Stimulated activated CD4-positive, alpha-beta T cell treated with anti-CD3 and anti-CD28 coated beads, Interleukin-15, amount 100 ng/mL, for 1 hour (primary cell): ENCODE measurements at places on chromosomes 3 and 15.

GRCh38 chr15:43859546-43859945, 32.7 kb downstream of the WDR76 start:
- DNase-seq = no peak

DNA sequence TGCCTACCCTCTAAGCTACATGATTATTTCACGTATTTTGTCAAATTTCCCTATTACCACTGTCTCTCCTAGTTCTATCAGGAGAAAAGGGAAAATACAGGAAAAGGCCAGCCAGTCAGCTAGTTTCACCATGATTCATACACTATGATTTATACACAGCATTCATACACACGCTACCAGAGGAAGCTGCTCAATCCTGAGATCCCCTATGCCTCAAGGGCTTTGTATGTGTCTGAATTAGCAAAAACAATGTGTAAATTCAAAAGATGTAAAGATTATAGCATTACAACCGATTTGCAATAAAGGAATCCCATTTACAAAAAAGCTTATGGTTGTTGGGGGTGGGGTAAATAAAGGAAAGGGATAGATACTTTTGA, 3.1 kb upstream of the ACKR4 start:
- DNase-seq = no peak

DNA sequence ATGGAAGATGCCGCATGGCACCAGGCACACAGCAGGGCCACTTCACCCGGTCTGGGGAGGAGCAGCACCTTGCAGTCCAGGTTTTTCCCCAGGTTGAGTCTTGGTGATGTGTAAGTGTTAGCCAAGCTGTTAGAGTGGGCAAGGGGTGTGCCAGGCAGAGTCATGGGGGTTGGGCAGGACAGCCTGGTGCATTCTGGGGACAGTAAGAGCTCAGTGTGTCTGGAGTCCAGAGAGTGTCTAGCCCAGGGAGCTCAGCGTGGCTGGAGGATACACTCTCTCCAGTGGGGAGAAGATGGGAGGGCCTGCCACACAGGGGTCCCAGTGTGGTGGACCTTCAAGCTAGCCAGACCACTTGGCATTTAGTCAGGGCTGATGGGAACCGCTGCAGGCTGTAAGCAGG, 87.4 kb downstream of the AAGAB start:
- no peak for DNase-seq

DNA sequence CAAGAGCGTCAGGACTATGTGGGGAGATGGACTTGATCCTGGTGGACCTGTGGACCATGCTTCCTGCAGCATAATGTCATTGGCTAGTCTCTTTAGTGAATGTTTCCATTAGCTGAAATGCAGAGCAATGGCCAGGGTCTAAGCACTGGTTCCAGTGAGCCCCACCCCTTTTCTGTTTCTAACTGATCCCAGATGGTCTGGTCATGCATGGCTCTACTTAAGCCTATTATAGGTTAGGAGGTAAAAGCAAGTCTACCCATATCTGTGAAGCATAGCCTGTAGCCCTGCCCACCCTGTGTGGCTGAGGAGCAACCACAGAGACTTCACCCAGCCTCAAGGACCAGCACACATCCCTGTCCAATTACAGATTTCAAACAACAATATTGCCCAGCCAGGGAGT, 419.2 kb downstream of the ZNF385D start:
- no peak for DNase-seq

- no peak for DNase-seq
Measured at GRCh38 chr15:58167095-58167691, 29.0 kb downstream of the AQP9 start.

DNA sequence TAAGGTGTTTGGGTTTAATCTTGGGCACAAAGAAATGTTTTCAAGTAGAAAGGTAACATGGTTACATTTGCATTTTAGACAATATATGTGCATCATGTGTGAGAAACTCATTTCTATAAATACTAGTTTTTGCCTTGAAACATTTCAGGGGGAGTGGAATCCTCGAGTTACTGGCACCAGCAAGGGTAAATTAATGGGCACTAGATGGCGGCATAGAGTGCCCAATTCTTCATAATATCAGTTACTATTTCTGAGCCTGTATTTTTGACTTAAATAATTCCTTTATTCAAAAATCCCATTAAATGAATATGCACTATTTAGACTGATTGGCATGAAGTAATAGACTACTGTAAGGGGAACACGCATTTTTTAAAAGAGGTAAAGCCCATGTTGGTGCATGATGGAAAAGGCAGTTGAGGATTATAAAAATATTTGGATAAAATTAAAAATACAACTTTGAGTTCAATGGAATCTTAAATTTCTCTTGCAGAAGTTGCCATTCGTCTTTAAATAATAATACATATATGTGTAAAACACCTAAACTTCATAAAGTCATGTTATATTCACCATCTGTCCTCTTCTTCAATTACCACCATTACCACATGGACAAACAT, 106.3 kb downstream of the ZBTB20 start:
- no peak for DNase-seq

GRCh38 chr3:65433480-65433879, 605.2 kb downstream of the MAGI1 start:
- DNase-seq = no peak

DNA sequence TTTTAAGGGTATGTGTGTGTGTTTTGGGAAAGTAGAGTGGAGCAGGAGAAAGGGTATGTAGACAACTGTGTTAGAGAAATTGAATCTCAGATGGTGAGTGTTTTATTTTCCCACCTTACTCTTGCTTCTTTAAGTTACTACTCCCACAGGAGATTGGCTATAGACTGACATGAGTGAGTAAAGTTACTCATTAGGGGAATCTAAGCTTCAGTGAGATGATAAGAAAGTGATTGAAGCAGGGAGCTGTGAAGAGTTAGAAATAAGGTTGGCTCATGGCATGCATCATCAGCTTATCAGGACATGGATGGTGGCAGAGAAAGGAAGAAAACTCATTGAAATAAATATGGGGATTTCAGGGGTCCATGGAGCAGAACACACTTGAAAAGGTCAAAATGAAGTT, 88.9 kb downstream of the MBNL1 start:
- no peak for DNase-seq

DNA sequence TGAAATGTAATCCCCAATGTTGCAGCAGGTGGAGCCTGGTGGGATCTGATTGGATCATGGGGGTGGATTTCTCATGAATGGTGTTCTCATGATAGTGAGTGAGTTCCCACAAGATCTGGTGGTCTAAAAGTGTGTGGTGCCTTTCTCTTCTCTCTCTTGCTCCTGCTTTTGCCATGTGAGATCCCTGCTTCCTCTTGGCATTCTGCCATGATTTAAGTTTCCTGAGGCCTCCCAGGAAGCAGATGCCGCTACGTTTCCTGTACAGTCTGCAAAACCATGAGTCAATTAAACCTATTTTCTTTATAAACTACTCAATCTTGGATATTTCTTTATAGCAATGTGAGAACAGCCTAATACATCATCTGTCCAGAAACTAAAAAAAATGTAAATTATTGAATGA, 298.3 kb downstream of the MEX3B start:
- no peak for DNase-seq

GRCh38 chr15:88744548-88745020, 58.7 kb upstream of the ACAN start:
- no peak for DNase-seq

GRCh38 chr3:23263796-23264195, 60.7 kb downstream of the UBE2E2 start:
- DNase-seq = no peak

GRCh38 chr3:30495172-30496065, 111.0 kb upstream of the TGFBR2 start:
- no peak for DNase-seq

DNA sequence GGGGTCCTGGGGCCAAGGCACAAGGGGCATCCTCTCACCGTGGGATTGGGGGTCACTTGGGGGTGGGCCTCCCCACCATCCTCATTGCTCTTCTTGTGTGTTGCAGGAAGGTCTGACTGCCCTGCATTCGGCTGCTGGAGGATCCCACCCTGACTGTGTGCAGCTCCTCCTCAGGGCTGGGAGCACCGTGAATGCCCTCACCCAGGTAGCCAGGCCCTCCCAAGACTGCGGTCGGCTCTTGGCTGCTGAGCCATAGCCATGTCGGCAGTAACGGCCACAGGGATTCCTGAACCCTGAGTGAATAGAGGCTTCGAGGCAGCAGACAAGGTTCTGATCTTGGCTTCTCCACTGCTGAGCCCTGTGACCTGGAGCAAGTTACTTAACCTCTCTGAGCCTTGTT, 19.7 kb downstream of the ANKDD1A start:
- no peak for DNase-seq

DNA sequence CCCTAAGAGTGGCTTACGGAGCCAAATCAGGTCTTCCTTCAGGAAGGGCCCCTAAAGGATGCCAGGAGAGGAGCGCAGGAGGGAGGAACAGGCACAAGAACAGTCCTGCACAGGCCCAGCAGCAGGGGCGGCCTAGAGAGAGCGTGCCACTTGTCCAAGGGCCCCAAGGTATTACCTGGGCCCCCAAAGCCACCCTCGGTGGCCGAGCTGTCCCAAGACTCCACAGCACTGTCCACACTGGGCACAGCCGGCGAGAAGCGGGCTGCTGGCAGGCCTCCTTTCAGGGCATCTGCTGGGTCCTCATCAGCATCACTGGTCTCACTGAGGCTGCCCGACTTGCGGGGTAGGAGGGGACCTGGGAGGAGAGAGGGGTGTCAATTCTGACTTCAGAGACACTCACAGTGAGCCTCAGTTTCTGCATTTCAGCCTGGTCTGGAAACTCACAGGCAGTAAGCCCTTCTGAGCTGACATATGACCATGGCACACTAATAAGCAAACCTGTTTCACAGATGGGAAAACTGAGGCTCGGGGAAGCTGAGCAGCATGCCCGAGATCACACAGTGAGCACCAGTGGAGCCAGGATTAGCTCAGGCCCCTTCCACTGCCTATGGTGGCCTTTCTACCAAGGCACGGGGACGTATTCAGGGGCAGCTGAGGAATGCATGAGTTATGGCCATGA, 33.4 kb downstream of the GRIP2 start:
- no peak for DNase-seq

GRCh38 chr15:93308026-93308690, 219.1 kb upstream of the RGMA start:
- no peak for DNase-seq

DNA sequence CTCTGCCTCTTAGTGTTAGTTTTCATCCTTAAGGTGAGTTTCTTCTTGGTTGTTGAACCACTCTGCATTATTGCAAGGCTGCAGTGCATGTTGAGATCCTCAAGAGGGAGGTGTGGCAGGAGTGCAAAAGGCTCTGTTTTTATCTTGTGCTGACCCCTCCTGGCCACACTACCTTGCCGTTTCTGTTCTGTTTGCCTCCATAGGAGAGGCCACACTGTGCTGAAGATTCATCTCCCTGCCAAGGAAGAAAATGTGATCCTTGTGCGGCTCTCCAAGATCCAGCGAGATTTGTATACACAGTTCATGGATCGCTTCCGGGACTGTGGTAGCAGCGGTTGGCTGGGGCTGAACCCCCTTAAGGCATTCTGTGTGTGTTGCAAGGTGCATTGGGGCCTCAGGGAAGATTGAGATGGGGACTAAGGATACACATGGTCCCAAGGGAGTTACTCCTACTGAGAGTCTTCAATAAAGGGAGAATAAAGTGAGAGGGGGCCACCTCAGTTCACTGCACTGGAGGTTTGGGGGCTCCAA, 33.0 kb upstream of the TEX264 start:
- no peak for DNase-seq

GRCh38 chr3:128489927-128490649, 2.9 kb downstream of the GATA2 start:
- DNase-seq = no peak
